Stimulated activated CD8-positive, alpha-beta memory T cell treated with anti-CD3 and anti-CD28 coated beads, Interleukin-15, amount 100 ng/mL, for 1 hour (primary cell): ENCODE measurements at places on chromosomes 6 and 20.

- DNase-seq, result no peak
Measured at GRCh38 chr6:11878735-11879134, 100.1 kb upstream of the ADTRP start.

DNA sequence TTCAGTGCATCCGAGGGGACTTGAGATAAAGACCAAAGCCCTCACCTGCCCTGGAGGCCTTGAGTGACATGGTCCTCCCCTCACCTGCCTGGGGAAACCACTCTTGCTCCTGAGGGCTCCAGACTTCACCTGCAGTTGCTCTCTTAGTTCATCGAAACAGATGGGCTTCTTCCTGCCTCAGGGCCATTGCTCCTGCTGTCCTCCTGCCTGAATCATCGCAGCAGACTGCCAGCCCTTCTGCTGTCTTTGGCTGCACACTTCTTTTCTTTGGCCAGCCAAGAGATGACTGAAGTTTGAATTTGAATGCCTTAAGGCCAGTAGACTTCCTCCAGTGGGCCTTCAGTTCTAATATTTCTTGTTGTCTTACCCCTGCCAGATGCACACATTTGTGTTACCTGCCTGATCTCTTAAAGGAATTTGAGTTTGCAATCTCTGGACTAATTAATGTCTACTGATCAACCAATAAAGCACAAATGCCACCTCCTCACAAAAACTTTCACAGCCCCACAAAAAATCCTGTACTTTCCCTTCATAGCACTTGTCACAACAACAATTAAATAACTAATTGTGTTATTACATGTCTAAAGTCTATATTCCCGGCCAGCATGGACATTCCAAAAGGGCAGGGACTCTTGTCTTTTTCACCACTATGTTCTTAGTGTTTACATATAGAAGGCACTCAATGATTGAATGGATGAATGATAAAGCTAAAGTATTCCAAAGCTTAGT, 56.7 kb upstream of the SGK1 start:
- no peak for DNase-seq

DNA sequence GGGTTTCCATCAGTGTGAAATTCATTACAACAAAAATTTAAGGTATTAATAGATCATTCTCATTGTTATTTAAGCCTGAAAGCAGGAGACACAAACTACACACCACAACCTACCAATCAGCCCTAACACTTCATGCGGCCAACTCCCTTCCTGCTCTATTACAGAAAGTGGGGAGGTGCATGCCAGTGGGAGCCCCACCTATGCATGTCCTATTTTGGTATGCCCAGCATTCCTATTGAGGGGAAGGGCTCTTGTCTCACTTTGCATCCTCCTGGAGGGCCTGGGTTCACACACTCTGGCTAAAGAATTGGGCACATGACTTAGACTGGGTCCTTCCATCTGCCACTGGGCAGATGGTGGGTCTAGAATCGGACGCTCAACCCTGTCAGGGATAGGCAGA, 450.0 kb downstream of the PTPRT start:
- no peak for DNase-seq

- DNase-seq, result no peak
Measured at GRCh38 chr6:123953920-123954319, 150.3 kb downstream of the NKAIN2 start.

- no peak for DNase-seq
Measured at GRCh38 chr20:5945963-5946362, 4.4 kb downstream of the TRMT6 start.

GRCh38 chr6:34723203-34723602, 26.6 kb upstream of the ILRUN start:
- DNase-seq, result no peak

DNA sequence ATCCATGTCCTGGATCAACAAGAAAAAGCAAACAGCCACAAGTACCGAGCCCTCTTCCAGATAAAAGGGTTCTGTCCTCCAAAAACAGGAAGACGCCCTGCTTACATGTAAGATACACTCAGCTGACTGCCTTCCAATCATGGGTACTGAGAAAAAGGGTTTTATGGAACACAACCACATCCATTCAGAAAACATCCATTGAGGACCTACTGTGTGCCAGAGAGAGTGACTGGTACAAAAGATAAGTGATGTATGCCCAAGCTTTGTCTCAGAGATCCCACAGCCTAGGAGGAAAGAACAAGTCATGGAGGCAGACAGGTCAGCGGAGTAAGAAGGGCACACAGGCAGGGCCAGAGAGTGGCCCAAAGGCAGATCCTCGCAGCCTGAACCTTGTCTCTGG, 94.8 kb upstream of the SSTR4 start:
- no peak for DNase-seq

DNA sequence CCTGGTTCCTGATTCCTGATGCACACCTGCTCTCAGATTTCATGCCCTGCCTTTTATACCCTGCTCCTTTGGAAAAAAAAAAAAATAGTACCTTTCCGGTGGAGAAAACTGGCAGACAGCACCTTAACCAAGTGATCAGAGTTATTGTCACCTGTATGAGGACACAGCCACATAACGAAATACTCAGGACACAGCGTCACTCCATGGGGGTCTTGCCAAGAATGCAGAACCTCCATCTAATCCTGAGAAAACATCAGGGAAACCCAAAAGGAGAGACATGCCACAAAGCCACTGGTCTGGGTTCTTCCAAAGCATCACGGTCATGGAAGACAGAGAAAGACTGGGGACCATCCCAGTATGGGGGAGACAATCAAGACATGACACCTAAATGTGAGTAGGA, 29.1 kb downstream of the BFSP1 start:
- DNase-seq, result no peak

DNA sequence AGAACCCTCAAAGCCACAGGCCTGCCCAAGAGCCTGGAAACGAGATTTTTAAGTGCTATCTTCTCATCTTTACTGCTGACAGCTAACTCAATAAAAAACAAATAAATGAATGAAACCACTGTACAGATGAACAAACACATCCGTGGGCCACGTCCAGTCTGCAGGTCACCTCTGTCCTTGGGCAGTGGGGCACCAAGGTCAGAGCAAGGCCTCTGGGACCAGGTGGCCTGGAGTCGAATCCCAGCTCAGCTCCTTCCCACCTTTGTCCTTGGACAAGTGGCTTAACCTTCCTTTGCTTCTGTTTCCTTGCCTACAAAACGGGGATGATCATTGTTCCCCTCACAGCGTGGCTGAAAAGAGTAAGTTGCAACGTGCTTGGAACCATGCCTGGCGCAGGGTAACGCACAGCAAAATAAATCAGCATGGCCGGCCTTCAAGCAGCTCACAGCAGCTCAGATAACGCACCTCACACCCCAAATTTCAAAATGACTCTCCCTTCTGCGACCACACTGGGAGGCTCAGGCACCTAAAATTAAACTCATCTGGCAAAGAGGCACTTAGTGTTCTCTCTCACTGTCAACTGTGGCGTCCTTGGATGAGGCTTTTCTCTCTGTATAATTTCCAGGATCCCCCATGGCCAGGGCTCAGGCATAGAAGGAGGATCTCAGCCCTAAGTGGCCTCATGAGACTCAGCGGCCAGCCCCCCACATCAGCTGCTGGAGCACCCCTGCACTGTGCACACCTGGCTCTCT, 35.7 kb downstream of the RRBP1 start:
- no peak for DNase-seq

DNA sequence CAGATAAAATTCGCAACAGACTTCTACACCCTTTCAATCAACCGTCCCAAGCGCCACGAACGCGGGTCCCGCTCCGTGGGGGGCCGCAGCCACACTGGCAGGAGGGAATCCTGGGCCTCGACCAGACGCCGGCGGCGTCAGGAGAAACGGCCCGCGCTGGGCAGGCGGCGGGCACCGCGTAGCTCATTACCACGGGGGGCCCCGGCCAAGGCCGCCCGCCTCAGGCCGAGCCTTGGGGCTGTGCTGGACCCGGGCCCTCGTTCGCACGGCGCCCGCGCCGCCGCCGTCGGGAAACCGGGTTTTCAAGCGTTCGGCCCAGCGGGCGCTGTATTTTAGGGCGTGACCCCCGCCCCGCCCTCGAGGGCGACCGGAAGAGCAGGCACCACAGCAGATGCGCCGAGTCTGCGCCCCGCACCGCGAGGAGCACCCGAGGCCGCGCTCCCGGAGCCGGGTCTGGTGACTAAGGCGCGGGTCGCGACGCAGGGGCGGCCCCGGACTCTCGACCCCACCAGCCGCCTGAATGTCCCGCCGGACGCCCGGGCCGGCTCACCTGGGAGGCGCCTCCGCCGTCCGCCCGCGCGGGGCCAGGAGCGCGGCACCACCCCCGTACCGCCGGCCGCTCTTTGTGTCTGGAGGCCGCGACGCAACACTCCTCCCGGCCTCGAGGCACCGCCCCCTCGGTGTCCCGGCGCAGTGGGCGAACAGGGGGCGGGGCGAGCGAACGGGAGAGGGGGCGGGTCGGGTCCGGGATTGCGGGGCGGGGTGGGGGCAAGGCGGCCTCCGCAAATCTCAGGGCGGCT, at the start of gene NINL:
Gene NINL, minus strand, starts transcription at position 627 of the 800 bp plus-strand sequence. CDS start 58,944 bp downstream, outside the sequence.
- DNase-seq, result peak; percentile 17

DNA sequence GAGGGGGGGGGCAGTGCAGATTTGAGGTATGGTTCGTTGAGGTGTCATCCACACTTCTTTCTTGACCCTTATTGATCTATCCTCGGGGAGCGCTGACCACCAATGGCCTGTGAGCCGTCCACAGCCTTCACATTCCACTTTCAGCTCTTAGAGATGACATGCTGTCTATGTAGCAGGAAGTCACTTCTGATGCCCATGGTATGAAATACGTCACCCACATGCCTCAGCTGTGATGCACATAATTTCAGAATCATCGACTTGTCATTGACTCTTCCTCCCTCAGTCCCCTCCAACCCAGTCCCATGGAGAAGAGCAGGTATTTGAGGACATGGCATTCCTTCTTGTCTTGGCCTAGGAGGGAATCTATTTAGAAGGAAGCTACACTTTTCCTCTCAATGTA, 4.7 kb upstream of the ADGRF5 start:
- no peak for DNase-seq

DNA sequence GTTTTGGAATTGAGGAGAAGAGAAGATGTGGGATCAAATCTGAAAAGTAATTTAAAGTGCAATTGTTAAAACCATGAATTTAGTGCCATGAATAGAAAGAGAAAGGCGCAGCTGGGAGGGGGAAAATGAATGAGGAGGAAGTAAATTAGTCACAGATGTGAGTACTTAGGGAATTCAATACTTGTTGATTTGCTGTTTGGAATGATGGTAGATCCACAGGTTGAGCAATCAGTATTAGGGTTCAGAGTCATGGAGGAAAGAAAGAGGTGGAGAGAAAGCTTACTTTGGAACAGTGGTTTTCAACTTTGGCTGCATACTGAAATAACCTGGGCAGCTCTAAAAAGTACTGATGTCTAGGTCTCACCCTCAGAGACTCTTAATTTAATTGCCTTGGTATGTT, 229.7 kb upstream of the ASCC3 start:
- DNase-seq, result no peak

- DNase-seq, result no peak
Measured at GRCh38 chr6:73746787-73747186, 50.8 kb downstream of the CD109 start.

- DNase-seq, result no peak
Measured at GRCh38 chr6:143271024-143271423, 179.5 kb downstream of the ADAT2 start.

DNA sequence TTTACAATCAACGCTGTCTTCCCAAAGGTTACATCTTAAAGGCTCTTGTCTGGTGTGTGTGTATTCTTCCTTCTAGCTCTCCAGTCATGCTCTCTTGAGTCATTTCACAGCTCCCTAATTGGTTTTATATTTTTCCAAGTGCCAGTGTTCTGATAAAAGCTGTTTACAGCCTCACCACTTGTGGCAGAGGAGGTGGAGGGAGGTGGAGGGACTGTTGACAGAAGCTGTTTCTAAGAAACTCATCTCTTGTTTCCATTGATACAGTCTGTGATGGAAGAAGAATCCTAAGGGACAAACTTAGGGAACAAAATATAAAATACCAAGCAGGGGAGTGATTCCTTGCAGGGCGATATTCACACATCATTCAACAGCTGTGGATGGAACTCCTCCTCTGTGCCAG, 64.0 kb downstream of the QRSL1 start:
- DNase-seq, result no peak

GRCh38 chr6:101453221-101453620, 59.7 kb downstream of the GRIK2 start:
- no peak for DNase-seq

DNA sequence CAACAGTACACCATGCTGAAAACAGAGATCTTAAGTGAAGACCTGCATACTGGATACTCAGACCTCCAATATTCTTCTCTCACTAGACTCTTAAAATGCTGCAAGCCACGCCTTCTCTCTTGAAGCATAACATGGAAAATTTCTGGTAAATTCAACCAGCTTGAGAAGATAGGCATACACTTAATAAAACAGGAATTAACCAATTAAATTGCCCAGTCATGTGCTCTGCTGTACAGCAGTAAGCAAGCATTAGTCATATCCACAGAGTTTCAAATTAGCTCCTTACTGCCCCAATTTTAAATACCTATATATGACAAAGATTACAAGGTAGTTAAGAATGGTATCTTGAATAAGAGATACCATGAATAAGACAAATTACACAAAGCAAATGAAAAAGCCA, 53.8 kb downstream of the C6orf58 start:
- DNase-seq, result no peak

DNA sequence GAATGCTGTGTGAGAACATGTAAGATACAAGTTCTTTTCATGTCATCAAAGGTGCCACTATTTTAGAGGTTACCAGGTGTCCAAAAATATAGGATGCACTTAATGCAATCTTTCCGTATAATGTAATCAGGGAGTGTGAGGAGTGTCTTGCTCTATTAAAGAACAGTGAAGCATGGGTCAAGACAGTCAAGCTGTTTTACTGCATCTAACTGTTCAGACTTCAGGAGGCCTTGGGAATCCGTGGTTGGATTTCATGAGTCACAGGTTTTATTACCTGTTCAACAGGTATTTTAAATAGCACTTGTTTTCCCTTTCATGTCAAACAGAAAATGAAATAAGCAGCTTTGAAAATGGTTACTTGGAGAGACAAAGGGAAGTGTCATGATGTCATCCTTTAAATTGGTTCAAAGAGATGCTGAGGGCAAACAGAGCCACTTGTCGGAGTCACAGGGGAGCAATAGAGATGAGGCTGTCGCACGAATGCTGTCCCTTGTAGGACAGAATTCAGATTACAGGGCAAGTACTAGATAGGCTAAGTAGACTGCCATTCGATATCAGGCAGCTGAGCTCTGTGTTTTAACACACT, 621.5 kb downstream of the QKI start:
- DNase-seq, result no peak

GRCh38 chr6:43450699-43451131, 4.6 kb downstream of the DLK2 start:
- no peak for DNase-seq

GRCh38 chr6:16514249-16514648, 247.0 kb downstream of the ATXN1 start:
- no peak for DNase-seq

DNA sequence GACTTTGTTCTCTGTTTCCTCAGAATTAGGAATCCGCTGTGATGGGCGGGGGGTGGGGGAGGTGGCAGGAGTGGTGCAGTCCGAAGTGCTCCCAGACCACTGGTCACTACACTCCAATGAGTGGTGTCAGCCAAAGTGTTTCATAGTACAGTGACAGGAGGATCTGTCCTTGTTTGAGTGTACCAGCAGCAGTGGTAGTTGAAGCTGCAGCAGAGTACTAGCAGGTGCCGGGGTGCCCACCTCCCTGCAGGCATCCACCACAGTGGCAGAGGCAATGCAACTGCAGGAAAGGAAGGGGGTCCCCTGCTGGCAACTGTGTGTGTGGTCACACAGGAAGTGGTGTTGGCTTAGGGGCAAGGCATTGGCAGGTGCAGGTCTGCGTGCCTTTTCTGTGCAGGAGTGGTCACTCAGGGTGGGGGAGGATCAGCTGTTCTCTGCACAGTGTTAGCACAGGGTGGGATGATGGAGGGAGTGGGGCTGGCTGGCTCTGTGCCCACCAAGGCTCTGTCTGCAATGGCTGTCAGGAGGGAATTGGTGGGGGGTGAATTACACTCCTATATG, 9.7 kb downstream of the HLA-DOB start:
- no peak for DNase-seq
